Type B pancreatic cell (in vitro differentiated cells): ENCODE measurements at places on chromosomes 2 and 18. TPM values are rescaled to one million over a fixed set of nuclear protein-coding genes. Genes with fewer than 3 reads are reported as not detected.

The PDCD1 gene
- not detected in 2 replicates for total RNA-seq

DNA sequence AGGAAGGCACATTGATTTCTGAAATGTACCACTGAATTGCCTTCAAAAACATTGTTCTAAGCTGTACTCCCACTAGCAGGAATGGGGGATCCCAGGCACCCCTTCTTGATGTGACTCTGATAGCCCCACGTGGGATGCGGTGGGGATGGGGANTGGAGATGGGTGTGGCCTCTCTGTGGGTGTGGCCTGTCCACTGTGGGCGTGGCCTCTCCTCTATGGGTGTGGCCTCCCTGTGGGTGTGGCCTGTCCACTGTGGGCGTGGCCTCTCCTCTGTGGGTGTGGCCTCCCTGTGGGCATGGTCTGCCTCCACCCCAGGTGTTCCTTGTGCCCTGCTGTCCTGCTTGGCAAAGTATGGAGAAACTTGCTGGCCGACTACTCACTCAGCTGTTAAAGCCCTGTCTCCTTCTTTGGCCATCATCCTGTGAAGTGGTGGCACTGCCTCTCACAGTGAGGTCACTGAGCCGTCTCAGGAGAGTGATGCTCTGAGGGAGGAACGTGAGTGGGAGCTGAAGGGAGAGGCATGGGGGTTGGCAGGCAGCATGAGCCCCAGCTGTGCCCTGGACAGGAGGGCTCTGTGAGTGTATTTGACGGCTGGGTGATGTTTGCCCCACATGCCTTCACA, 6.7 kb upstream of the PARD6G start:
- DNase-seq: peak; percentile 66
- H3K36me3 ChIP-seq: no peaks in the 10 kb centered on the region
- no peak overlapping the region for H3K4me3 ChIP-seq
- no peak overlapping the region for H3K27ac ChIP-seq

DNA sequence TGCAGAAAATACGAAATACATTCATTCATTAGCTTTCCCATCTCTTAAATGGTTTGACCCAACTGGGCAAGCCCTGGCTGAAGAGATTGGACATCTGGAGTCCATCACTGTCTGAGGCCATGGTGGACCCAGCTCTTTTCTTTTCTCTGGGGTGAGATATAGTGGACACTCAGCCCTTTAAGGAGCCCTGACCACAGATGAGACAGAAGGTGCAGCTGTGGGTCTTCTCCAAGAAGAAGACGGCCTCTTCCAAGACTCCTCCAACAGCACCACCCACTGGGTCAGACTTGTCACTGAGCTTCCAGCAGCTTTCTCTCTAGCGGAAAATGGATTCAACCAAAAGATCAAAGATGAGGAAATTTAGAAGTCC, 27.2 kb downstream of the TWIST2 start:
- H3K27me3 ChIP-seq: peaks cover 16% of the 10 kb centered on the region
- peak overlapping the region; percentile 51 for H3K27ac ChIP-seq
- no peak for DNase-seq
- H3K4me3 ChIP-seq: no peak overlapping the region
- peaks cover 11% of the 10 kb centered on the region for H3K4me1 ChIP-seq

GRCh38 chr2:102442967-102443828, 20.2 kb downstream of the IL18RAP start:
- no peak overlapping the region for H3K4me3 ChIP-seq
- peaks cover 9% of the 10 kb centered on the region for H3K27me3 ChIP-seq
- H3K4me1 ChIP-seq: no peaks in the 10 kb centered on the region
- DNase-seq: no peak
- H3K27ac ChIP-seq: no peak overlapping the region
